ENCODE measurements at places on chromosomes 1 and 21. TPM values are rescaled to one million over a fixed set of nuclear protein-coding genes. Genes with fewer than 3 reads are reported as not detected.

GRCh38 chr1:226443033-226443432 is 35.1 kb upstream of the PARP1 start:
- H3K36me3 ChIP-seq, result no peaks in the 10 kb centered on the region
- no peak overlapping the region for H3K4me3 ChIP-seq
- no peak overlapping the region for H3K27ac ChIP-seq
- no peaks in the 10 kb centered on the region for H3K27me3 ChIP-seq

DNA sequence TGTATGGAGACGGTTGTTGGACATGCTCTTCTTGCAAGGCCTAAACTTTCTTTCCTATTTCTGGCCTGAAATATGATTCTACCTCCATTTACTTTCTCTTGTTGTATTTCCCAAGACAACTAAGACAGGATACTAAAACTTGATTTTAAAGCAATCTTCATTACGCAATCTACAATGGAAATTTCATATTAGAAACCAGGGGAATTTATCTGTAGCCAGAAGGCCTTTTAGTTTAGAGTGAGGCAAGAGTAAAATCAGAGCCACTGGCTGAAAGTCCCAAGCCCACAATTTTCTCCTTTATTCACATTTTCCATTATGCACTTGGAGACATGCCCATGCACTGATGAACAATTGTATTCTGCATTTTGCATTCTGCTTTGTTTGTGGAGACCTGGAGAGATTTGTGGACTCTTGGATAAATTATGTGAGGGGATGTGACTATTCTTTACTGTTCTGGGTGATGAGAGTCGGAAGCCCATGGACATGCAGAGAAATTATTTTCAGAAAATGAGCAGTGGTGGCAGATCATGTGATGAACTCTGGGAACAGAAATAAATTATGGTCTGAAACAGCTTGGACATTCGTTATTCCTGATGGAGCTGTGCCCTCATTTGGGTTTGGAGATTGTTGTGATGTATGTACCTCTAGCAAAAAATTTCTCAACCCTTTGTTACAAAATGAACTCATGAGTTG is 336.8 kb downstream of the SEC16B start:
- H3K36me3 ChIP-seq, result no peaks in the 10 kb centered on the region
- H3K4me1 ChIP-seq, result no peaks in the 10 kb centered on the region
- H3K4me3 ChIP-seq, result no peak overlapping the region
- no peak overlapping the region for H3K27ac ChIP-seq

GRCh38 chr1:189596197-189596596 is 881.5 kb downstream of the BRINP3 start:
- no peaks in the 10 kb centered on the region for H3K36me3 ChIP-seq
- no peak for DNase-seq
- H3K27ac ChIP-seq, result no peak overlapping the region
- H3K27me3 ChIP-seq, result no peaks in the 10 kb centered on the region
- no peak overlapping the region for H3K4me3 ChIP-seq

GRCh38 chr1:245156736-245157505 is 2.1 kb downstream of the KIF26B start:
- H3K27ac ChIP-seq, result no peak overlapping the region
- no peaks in the 10 kb centered on the region for H3K36me3 ChIP-seq
- H3K4me1 ChIP-seq, result peaks cover 22% of the 10 kb centered on the region
- no peak for DNase-seq
- H3K4me3 ChIP-seq, result peak overlapping the region; percentile 70

BCL2L15 gene
- total RNA-seq, result not detected

DNA sequence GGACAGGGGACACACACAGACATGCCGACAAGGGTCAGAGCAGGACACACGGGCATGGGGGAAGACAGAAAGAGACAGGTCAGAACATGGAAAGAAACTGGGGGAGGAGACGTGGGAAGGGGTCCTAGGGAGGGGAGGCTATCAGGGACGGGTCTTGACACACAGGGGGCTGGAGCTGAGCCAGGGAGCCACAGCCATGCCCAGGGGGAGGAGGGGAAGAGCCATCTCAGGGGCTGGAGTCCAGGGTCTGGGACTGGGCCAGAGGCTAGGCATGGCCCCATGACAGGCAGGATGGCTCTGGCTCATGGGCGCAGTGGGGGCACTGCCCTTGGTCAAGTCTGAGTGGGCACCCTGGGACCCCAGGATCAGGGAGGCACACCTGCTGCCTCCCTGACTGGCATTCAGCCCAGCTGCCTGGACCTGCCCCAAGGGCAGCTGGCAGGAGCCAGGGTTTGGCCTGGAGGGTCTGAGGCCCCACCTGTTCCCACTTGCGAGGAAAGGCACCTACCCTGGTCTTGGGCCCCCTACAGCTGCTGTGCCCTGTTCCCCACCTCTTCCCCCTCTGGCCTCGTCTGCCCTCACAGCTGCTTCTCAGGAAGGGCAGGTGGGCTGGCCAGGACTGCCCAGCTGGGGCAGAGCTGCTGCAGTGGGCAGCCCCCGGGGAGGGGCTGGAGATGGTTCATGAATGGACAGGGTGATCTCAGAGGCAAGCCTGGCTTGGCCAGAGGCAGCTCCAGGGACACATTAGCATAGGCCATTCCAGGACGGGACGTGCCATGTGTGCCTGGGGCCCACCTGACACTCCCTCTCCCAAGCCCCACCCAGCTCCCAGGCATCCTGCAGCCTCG is 42.9 kb downstream of the HSPG2 start:
- DNase-seq, result no peak
- peaks cover 27% of the 10 kb centered on the region for H3K4me1 ChIP-seq
- H3K4me3 ChIP-seq, result no peak overlapping the region
- H3K27me3 ChIP-seq, result no peaks in the 10 kb centered on the region
- H3K27ac ChIP-seq, result peak overlapping the region; percentile 96

TBX15 gene
- 1.8 TPM for total RNA-seq

DNA sequence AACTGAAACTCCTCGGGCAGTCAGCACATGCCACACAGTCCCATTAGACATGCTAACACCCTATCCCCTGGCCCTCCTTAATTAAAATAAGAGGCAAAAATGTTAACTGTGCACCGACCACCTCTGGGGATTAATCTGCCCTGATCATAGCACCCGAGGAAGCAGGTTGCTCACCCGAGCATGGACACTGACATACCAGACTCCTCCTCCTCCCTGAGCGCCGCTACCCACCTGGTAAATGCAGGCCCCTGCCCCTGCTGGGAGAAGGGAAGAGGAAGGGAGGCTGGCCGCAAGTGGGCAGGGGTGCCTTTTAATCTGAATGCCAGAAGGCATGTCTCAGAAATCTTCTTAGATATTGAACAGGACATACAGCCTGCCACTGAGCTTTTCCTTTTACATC is 360.9 kb downstream of the RRAGC start:
- no peak overlapping the region for H3K4me3 ChIP-seq
- H3K36me3 ChIP-seq, result no peaks in the 10 kb centered on the region

DNA sequence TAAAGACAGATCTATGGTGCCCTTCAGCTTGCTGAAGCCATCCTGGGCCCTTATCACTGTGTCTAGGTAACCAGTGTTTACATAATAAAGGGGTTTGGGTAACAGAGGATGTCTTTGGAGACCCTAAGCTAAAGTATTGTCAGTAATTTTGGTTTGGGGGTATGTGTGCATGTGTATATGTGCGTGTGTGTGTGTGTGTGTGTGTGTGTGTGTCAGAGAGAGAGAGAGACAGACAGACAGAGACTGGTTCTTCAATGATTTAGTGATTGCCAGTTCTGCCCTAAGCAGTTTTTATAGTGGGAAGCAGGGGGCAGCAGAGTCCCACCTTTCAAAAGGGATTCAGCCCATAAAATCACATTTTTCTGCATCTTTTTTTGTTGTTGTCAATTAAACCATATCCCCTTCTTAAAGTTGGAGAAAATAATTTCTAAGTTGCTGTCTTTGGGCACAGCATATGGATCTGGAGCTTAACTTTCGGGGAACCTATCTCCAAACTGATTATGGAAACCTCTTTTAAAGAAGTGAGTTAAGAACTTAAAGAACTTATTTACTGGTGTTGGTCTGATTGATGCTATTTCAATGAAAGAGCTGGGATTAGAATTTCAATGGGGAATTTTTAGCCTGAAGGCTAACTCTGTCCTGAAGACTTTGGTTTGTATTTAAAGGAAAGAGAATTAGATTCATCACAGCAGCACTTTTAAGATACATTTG is 51.1 kb downstream of the ZNF326 start:
- H3K27ac ChIP-seq, result no peak overlapping the region
- H3K36me3 ChIP-seq, result no peaks in the 10 kb centered on the region
- H3K4me1 ChIP-seq, result no peaks in the 10 kb centered on the region
- H3K27me3 ChIP-seq, result no peaks in the 10 kb centered on the region

- H3K27ac ChIP-seq, result no peak overlapping the region
- no peaks in the 10 kb centered on the region for H3K36me3 ChIP-seq
- no peak overlapping the region for H3K4me3 ChIP-seq
- DNase-seq, result no peak
- no peaks in the 10 kb centered on the region for H3K27me3 ChIP-seq
These were observed 89.9 kb downstream of the RASAL2 start for GRCh38 chr1:178183796-178184195.

DNA sequence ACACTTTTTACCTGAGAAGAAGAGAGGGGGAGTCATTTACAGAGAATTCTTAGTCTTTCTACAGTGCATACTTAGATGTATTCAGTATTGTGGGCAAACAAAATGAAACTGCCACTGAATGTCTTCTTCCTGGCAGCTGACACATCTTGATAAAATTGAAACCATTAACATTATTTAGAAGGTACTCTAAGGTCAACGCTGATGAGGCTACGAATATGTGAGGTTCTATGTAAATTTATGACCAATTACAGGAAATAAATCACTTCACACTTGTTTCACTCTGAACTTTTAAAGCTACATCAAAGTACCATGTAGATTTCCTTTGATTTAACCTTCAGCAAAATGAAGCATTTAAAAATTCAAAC is 51.3 kb upstream of the GFI1 start:
- H3K36me3 ChIP-seq, result no peaks in the 10 kb centered on the region
- no peaks in the 10 kb centered on the region for H3K27me3 ChIP-seq
- H3K4me3 ChIP-seq, result no peak overlapping the region
- no peaks in the 10 kb centered on the region for H3K4me1 ChIP-seq
- no peak overlapping the region for H3K27ac ChIP-seq

DNA sequence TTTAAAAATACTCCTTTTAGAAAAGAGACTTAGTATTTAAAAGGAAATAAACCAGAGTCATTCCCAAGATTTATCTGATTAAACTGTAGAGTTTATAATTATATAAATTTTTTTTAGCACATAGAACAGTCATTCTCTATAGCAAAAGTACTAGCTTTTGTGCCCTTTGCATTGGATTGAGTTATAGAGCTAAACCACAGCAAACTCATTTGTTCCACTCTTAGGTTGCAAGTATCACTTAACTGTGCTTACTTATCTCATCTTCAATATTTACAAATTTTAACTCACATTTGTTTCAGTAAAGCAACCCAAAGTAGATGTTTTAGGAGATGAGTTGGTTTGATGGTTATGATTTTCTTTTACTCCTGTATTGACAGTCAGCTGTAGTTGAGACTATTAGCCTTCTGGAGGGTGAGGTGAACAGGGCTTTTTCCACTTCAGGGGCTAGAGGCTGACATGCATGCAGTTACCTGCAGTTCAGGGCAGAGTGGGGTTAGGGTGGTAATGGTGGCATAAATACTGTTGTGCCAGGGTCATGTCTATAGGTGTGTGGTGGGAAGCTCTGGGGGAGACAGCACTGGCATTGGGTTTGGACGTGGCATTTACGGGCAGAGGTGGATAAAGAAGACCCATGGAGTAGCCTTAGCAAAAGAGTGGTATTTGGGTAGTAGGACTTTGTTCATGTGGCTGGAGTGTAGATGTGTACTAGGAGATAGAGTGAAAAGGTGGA is 42.1 kb downstream of the DYRK1A start:
- no peaks in the 10 kb centered on the region for H3K36me3 ChIP-seq
- no peak overlapping the region for H3K27ac ChIP-seq
- no peaks in the 10 kb centered on the region for H3K27me3 ChIP-seq
- H3K4me1 ChIP-seq, result peaks cover 7% of the 10 kb centered on the region
- H3K4me3 ChIP-seq, result no peak overlapping the region
- DNase-seq, result no peak

DNA sequence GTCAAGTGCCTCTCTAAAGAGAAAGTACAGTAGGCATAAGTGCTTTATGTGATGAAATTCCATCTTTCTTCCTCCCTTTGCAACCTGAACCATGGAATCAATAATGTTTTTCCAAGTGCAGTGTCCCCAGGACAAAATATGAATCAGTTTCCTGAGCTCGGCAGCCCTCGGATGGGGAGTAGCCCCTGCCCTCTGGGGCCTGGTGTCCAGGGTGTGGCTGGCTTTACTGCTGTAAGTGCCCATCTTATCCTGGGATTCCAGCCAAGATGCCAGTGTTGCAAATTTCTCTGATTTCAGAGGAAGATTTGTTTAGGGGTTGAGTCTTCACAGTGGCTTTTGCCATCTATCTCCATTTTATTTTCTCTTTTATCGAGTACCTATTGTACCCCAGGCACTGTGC is 40.5 kb upstream of the SRP9 start:
- no peaks in the 10 kb centered on the region for H3K27me3 ChIP-seq
- peaks cover 21% of the 10 kb centered on the region for H3K4me1 ChIP-seq
- H3K36me3 ChIP-seq, result no peaks in the 10 kb centered on the region
- no peak overlapping the region for H3K4me3 ChIP-seq
- no peak for DNase-seq
- H3K27ac ChIP-seq, result peak overlapping the region; percentile 69

CYP4Z1 gene
- 4.8 TPM for total RNA-seq

GRCh38 chr1:229562686-229563085 is 4.2 kb upstream of the ABCB10 start:
- DNase-seq, result no peak
- H3K36me3 ChIP-seq, result no peaks in the 10 kb centered on the region
- H3K4me3 ChIP-seq, result no peak overlapping the region
- H3K4me1 ChIP-seq, result peaks cover 20% of the 10 kb centered on the region
- no peaks in the 10 kb centered on the region for H3K27me3 ChIP-seq

DNA sequence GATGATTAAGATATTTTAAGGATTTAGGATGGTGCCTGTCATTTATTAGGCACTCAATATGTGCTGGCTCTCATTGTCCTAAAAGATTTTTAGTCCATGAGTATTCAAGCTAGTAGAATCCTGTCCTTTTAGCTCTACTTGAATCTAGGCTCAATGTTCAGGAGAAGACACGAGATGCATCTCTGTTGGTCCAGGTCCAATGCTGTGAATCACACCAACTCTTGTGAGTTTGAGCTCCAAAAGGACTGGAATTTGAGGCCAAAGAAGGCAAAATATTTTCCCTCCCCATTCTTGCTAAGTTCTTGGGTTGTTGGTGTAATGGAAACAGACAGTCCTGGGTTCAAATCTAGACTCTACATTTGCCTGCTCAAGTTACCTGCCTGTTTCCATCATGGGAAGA is 1.4 kb upstream of the PODN start:
- H3K27me3 ChIP-seq, result no peaks in the 10 kb centered on the region
- no peak overlapping the region for H3K4me3 ChIP-seq
- H3K27ac ChIP-seq, result peak overlapping the region; percentile 12
- no peak for DNase-seq
- no peaks in the 10 kb centered on the region for H3K36me3 ChIP-seq

C21orf91 gene
- 11.3 TPM for total RNA-seq

DNA sequence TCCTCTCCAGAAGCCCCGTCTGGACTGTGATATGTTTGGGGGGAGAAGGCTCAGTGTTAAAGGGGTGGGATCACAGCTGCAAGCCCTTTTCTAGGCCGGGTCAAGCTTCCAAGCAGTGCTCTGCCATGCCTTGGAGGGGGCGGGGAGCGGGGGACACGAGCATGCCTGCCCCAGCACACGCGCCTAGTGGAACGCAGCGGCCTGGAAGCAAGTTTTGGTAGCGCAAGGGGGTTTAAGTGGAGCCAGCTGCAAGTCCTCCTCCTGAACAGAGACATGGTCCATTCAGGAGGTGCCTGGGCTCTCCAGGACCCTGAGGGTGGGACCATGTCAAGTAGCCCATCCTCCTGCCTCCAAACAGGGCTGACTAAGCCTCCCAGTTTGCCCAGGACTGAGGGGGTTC is 112.2 kb downstream of the CASZ1 start:
- no peaks in the 10 kb centered on the region for H3K36me3 ChIP-seq
- H3K4me1 ChIP-seq, result peaks cover 9% of the 10 kb centered on the region
- H3K4me3 ChIP-seq, result no peak overlapping the region
- no peaks in the 10 kb centered on the region for H3K27me3 ChIP-seq
- DNase-seq, result no peak
